ENCODE measurements at places on chromosomes 2 and 18. TPM values are rescaled to one million over a fixed set of nuclear protein-coding genes. Genes with fewer than 3 reads are reported as not detected.

GALNT14 gene
- total RNA-seq: not detected

TBR1 gene
- total RNA-seq: not detected

MGAT4A gene
- 80.8 TPM for total RNA-seq

MDH1B gene
- total RNA-seq: not detected

SLC9A4 gene
- total RNA-seq: 1.4 TPM

LRP2 gene
- total RNA-seq: 0.14 TPM

FBXO15 gene
- 1.8 TPM for total RNA-seq

DSC2 gene
- total RNA-seq: 2.7 TPM

CBLN2 gene
- total RNA-seq: not detected

DNA sequence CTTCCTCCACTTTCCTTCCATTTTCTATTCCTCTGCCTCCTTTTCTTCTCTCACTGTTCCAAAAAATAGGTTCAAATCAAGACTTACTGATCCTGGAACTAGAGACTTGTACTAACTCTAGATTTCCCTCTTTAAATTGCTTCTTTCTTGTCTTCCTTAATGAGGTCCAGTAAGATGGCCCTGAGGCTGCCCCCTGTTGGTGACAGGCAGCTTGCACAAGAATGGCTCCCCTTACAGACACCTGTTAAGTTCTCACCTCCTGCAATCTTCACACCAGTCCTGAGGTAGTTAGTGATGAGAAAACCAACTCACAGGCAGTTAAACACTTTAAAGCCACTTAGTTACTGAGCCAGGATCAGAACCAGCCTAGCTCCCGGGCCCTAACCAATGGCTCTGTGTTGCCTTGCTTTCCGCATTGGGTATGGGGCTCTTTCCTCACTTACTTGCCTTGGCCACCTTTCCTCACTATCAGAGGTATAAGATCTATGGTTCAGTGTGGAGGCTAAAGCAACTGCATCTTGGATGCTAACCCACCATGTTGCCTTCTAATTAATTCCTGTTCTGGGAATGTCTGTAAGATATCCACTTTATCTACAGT lies 130.6 kb downstream of the AKAIN1 start:
- DNase-seq: no peak

GRCh38 chr18:49685231-49685942 lies 123.5 kb downstream of the LIPG start:
- DNase-seq: no peak

DNA sequence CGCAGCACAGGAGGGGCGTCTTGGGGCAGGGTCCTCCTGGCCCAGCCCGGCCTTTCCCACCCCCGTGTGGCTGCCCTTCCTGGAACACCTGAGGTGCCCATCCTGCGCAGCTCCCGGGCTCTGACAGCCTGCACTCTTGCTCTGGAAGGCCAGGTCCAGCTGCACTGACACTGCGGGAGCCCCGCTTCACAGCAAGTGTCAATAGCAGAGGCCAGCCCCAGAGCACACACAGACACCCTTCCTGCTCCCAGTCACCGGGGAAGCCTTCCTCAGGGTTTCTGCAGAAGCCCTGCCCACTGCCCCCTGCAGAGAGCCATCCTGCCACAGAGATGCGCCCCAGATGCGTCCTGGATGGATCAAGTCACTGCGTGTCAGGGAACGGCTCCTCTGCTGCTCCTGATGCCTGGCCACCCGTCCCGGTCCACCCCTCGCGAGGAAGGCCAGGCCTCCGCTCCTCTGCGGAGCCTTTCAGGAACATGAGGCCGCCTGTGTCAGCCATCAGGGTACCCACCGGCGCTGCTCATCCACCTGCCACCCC lies 519.2 kb upstream of the MYT1L start:
- DNase-seq: no peak

DNA sequence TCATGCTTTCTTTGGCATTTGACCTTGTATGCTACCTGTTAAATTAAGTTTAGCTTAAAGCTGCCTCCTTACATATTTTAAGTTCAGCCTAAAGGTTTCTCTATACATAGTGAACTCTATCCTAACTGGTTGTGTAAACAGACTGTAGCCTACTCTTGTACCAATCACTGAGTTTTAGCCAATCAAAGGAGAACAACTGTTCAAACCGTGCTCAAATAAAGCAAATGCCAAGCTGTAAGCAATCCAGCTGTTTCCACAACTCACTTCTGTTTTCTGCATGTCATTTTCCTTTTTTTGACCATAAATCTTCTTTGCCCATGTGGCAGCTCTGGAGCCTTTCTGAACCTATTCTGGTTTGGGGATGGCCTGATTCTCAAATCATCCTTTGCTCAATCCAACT lies 1603.8 kb upstream of the ACVR2A start:
- no peak for DNase-seq

GRCh38 chr2:216430811-216431530 lies 18.7 kb downstream of the SMARCAL1 start:
- no peak for DNase-seq

DNA sequence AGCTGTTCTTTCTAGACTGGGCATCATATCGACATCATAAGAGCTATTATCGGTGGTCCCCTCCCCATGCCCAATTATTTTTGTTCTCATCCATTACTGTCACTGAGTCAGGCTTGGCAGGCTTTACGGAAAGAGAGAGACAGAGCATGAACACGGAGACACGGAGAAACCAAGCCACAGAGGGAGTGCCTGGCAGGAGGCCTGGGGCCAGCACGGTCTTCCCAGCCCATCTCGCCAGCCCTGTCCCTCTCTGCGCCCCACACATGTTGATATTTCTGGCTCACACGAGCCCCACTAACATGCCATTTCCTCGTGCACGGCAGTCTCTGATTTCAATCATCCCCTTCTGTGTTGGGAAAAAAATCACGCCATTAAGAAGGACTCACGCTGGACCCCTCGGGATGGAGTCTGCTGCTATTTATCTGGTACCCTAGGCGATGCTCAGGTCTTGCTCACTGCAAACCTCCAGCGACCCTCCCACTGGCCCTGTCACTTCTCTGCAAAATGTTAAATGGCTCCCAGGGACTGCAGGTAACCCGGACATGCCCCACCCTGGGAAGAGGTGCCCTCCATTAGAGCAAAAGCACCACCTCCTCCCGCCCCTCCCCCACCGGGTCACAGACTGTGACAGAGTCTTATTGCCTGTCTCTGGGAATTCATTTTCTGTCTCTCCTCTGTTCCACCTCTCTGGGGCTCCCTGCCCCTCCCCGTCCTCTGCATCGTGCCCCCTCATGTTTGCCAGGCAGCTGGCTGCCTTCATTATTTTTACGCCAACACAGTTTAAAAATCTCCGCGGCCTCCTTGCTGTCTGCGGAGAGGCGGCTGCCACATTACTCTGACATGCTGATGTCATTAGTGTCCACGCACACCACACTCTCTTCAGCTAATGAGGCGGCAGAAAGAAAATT lies 40.1 kb upstream of the GBX2 start:
- DNase-seq: no peak

DNA sequence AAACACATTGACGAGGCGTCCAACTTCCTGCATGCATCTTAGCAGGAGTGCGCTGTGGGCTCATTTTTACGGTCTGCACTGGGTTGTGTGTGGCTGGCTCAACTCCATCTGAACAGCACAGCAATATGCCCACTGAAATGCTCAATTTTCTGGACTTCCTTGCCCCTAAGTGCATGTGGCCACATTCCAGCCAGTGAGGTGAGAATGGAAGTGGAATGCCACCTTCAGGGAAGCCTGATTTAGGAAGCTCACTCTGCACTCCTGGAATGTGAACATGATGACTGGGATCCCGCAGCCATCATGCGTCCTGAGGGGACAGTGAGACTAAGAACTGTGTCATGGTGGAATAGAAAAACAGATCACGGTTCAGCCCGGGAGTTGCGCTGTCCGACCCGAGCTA lies 76.2 kb downstream of the PSMG2 start:
- no peak for DNase-seq

DNA sequence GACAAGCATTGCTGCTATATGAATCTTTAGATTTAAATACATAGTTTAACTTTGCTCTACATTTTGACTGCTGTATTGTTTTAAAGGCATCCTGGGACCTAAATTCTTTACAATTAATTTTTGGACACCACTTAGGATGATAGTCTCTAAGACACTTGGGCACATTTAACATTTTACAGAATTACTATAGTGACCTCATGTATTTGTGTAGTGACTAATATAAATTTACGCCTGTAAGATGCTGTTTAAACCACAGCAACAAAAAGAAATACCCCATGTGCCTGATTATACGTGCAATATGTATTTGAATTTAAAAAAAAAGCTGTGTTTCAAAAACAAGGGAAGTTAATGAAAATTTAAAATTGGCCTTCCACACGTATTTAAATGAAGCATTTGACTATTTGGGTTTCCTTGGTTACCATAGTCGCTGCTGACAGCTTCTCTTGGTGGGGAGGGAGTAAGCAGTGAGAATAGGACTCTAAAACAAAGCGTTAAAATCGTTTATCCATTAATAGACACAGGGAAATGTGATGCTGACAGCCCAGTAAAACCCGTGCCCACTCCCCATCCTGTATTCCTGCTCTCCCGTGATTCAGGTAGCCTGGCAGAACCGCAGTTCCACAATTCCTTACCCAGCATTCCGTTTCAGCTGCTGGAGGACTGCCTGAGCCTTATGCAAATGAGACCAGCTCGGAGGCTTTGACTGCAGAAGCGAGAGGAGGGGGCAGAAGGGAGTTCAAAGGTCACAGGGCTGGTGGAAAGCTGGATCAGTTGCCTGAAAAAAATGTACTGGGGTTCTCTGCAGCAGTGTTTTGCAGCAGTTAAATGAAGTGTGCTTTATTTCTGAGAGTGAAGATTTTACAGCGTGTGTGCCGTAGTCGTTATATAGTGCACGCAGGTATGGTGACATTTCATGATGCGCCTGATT lies 104.3 kb downstream of the CSRNP3 start:
- DNase-seq: no peak

DNA sequence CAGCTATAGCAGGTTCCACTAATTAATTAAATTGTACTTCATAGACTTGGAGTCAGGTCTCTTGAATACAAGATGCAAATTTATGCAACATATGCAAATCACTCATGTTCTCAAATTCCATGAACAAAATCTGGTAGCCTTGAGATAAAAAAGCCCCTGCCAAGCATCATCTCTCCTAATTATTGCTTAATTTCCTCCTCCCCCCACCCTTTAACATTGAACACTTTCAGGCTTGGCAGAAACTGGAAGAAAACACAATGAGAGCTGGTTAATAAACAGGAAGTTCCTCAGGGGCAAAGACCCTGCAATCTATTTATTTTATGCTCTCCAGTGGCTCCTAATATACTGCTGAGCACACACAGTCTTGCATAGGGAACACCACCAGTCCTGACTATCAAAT lies 35.6 kb upstream of the ACVR1 start:
- no peak for DNase-seq

GRCh38 chr18:48878471-48878870 lies 72.3 kb downstream of the SMAD7 start:
- no peak for DNase-seq

- DNase-seq: no peak
Observed at GRCh38 chr2:192377173-192377572, 182.4 kb upstream of the TMEFF2 start.

GRCh38 chr2:205686783-205687640 lies 4.7 kb downstream of the NRP2 start:
- DNase-seq: no peak

- no peak for DNase-seq
Observed at GRCh38 chr2:168961450-168962229, 60.5 kb downstream of the G6PC2 start.

DNA sequence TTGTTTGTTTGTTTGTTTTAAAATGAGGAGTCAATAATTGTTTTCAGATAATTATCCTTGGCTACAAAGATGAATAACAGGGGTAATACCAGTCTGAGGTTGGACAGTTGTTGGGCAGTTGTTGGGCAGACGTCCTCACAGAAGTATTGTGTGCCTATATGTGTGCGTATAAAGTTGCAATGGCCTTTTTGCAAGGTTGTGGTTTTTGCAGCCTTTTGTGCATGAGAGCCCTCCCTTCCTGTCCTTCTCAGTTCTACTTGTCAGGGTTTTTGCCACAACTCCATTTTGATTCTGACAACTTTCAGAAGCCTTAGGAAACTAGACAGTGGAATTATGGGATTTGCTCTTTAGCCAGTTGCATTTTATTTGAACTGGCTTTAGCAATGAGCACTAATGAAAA lies 6.0 kb upstream of the STK39 start:
- no peak for DNase-seq

DNA sequence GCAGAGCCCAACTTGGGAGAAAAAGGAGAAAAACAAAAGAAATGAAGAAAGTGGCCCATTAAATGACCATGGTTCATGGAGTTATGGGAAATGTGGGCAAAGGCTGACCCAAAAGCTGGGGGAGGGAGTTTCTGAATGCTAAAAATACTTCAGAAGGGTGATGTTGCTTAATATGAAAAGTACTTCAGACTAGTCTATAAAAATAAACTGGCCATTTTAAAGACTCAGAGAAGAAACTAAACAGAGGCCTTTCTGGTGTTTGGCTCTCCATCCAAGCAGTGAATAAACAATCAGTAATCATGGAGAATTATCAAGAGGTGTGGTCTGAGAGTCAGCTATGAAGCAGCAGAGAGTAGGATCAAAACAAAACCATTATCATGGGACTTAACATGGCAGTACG lies 160.8 kb upstream of the MAPRE2 start:
- DNase-seq: no peak

- DNase-seq: no peak
Observed at GRCh38 chr2:74223941-74224770, 25.7 kb downstream of the MTHFD2 start.

GRCh38 chr2:223727562-223727961 lies 109.8 kb downstream of the AP1S3 start:
- DNase-seq: no peak

DNA sequence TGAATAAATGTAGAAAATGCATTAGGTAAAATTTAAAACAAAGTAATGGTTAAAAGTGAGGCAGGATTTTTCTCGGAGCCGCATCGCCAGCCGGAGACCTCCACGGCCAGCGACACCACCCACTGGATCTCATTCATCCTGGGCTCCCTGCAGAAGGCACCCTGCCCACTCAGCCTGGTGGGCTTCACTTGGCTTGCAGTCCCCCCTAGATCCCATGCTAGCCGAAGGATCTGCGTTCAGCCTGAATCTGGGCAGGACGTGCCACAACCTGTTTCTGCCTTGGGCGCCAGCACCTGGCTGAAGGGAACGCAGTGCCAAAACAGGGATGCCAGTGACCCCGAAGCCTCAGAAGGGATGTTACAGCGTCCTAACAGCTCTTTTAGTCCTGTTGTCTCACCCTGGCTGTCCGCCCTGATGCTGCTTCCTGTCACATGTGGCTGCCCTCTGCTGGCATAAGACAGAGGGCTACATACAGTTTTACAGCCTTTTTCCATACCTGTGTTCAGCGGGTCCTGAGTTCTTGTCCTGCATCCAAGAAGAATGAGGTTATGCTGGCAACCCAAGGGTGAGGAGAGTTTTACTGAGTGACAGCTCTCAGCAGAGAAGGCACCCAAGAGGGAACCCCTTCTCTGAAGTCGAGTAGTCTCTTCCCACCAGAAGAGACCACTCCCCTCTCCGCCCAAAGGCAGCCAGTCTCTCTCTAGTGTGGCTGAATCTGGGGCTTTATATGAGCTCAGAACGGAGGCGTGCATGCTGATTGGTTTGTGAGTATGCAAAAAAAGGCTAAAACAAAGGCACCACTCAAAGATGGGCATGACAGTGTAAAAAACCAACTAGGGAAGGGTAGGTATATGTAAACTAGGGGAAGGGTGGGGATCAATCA lies 173.1 kb upstream of the GYPC start:
- no peak for DNase-seq

GRCh38 chr18:70423120-70423519 lies 134.3 kb downstream of the SOCS6 start:
- no peak for DNase-seq

All from thoracic aorta (tissue), 2 donors.